H4 (cell line): ENCODE measurements at places on chromosomes 2 and 18. TPM values are rescaled to one million over a fixed set of nuclear protein-coding genes. Genes with fewer than 3 reads are reported as not detected.
A peak's percentile ranks its signal among the peaks of the same experiment; 100 is the strongest.

LIPG gene
- total RNA-seq: 0.17 and 0.49 TPM in 2 replicates

DYTN gene
- not detected in 2 replicates for total RNA-seq

NPPC gene
- total RNA-seq: not detected in 2 replicates

- no peak for DNase-seq
Measured at GRCh38 chr18:3806656-3807055, 356.7 kb downstream of the TGIF1 start.

- DNase-seq: no peak
Measured at GRCh38 chr2:84880645-84881521, at the start of gene TRABD2A. TSS of gene TRABD2A (minus strand) at chr2:84881084. CDS start at chr2:84881039, 45 bp downstream.

DNA sequence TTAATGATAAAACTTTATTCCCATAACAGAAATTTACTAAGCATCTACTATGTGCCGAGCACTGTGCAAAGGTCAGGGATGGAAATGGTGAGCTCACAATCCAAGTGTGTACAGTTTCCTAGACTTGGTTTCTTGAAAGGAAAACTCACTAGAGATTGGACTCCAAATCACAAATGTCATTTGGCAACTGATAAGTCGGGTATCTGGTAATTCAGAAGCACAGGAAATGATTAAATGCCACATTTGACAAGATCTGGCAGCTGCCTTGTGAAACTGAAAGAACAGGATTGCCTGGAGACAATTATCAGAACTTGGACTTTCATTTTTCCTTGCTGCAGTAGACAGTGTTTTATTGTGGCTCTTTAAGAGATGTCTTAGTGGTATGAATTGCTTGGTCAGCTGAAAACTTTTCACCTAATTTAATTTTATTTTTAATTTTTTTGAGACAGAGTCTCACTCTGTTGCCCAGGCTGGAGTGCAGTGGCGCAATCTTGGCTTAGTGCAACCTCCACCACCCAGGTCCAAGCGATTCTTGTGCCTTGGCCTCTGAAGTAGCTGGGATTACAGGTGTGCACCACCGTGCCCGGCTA lies 19.2 kb downstream of the ITGA6 start:
- no peak for DNase-seq

DNA sequence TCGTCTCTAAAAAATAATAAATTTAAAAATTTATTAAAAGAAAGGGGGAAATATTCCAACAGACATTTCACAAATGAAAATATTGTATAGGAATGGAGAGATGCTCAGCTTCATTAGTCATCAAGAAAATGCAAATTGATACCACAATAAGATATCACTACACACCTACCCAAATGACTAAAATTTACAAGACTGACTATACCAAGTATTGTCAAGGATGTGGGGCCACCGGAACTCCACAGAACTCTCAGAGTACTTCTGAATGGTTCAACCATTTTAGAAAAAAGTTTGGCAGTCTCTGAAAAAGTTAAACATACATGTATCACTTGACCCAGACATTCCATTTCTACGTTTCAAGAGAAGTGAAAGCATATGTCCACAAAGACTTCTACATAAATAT lies 163.4 kb downstream of the EHBP1 start:
- DNase-seq: no peak

GRCh38 chr2:222561817-222562645 lies 93.9 kb downstream of the FARSB start:
- DNase-seq: peak; percentile 45

DNA sequence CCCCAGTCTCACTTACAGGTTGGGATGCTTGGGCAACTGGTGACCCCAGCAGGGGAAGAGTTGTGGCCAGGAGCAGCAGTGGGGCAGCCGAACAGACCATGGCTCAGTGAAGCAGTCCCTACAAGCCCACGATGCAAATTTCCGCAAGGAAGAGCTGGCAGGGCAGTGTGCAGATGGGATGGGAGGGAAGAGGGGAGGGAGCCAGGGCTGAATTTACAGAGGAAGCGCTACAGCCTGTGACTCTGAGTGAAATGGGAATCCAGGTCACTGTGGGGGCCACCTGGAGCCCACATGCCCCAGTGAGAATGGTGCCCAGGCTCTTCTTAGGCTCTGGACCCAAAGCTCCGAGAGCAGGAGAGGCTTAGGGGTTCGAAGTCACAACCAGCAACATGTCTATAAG lies 27.0 kb upstream of the SELENOI start:
- DNase-seq: no peak

DNA sequence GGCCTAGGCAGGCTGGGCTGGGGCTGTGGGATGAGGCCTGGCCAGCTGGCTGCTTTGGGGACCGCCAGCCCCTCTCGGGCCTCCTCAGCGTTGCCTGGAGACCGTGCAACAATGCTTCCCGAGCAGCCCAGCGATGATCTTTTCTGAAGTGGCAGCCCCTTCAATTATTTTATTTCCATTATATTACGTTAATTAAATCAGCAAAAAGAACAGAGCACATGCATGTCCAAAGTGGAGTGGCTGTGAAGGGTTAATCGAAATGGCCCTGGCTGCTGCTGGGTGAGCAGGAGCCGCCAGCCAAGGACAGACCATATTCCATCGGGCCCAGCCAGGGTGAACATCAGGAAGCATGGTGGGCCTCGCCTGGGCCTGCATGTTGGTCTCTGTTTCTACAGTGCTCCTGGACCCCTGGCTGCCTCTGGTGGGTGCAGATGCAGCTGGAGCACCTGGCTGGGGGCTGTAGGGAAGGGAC lies 245.5 kb downstream of the MYCN start:
- DNase-seq: no peak

DNA sequence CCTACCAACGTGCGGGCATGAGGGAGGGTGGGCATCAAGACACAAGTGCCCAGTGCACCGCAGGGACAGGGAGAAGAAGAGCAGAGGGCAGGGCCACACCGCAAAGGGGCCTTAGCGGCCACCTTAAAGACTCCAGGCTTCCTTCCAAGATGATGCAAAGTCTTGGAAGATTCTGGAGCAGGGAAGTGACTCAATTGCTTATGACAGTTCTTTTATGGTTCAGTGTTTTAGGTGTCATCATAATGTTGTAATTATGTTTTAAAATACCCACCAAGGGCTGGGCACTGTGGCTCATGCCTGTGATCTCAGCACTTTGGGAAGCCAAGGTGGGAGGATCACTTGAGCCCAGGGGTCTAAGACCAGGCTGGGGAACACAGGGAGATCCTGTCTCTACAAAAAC lies 44.5 kb upstream of the SEMA4C start:
- DNase-seq: no peak

DNA sequence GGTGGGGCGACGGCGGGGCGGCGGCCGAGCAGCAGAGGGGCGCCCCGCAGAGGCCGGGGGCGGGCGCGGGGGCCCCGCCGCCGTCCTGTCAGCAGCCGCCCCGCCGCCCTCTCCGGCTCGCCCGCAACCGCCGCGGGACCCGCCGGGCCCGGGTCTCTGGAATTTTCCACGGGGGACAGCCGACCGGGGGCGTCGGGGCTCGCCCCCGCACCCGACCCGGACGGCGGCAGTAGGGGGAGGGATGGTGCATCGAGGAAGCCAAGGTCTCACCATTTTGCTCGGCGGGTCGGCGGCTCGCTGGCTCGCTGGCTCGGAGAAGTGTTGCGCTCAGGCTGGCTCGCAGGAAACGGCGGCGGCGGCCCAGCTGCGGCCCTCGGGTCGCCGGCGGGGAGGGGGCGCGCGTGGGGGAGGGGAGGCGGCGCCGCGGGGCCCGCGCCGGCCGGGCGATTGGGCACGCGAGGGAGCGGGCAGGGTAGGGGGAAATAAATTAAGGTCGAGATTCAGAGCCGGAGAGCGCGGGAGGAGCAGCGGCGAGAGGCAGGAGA lies 405 bp downstream of the PPP3R1 start:
- no peak for DNase-seq

DNA sequence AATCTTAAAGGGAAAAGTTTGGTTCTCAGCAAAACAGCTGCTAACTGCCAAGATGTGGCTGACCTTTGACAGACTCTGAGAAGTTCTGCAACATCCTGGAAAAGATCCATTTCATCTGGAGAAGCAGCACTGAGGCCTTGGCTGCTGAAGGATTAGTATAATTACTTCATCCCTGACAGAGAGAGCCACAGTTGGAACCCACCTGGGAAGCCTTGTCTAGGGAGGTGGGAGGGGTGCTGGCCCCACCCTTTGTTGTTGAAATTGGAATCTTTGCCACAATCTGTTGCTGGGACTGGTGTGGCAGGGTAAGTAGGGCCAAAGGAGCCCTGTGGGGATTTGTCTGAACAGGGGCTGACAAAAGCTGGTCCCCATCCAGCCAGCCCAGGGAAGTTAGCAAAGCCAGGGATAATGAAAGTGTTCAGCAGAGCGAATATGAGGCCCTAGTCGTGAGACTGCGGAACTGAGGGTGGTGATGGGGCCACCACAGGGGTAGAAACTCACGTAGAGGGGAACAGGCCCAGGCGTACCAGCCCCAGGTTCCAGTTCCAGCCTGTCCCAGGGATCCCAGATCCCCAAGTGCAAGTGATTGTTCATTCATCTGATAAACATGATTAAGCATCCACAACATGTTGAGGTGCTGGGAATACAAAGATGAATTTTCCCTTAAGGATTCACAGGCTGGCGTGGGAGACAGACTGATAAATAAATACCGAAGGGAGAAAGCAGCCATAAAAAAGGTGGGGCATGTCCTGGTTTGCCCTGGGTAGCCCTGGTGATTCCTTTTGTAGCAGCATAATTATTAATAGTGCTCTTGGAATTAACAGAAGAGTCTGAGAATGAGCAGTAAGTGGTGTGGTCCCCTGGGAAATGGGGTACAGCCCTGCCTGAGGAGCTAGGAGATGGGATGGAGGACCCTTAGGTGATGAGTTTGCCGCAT lies 60.0 kb downstream of the MYO1B start:
- peak; percentile 11 for DNase-seq

- DNase-seq: no peak
Measured at GRCh38 chr2:99573634-99574251, 83.9 kb upstream of the REV1 start.

GRCh38 chr2:106126705-106127281 lies 67.3 kb downstream of the UXS1 start:
- no peak for DNase-seq

- DNase-seq: no peak
Measured at GRCh38 chr2:12007282-12007681, 260.9 kb downstream of the LPIN1 start.

DNA sequence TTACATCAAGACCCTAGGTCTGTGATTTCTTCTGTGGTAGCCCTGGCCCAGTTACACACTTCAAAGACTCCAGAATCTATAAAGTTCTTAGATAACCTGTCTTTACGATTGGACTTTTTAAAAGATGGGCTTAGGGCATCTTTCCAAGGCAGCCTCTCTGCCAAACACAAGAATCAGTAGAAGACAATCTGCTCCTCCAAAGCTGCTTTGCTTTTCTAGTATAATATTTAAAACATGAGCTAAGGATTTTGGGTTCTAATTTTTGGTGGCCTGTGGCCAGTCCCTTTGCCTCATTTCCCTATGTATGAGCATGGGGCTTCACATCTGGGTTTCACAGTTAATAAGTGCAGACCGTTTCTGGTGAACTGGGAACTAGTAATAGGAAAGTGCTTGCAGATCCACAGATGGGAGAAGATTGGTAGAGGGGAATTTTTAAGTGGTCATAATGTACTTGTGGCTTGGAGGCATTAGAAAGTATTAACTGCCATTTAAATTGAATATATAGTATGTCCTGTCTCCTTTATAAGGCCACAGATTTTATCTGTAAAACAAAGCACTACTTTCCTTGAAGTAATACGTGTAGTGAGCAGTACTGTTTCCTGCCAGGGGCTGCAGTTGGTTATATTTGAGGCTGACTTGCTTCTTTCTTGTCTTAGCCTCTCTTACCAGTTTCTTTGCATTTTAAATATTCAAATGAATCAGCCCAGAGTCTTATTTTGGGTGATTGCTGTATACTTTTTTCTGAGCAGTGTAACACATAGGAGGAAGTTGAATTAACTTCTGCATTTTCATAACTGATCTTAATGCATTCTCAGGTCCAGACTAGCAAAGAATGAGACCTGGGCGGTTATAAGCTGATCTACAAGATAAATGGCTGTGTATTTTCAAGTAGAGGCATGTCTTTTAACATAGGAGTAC lies 1.5 kb downstream of the ARPC2 start:
- DNase-seq: no peak

GRCh38 chr2:54574107-54574859 lies 118.2 kb downstream of the SPTBN1 start:
- no peak for DNase-seq
